A549 treated with DMSO at 1 μM for 4 hours (cell line): ENCODE measurements at places on chromosomes 16 and 17. TPM values are rescaled to one million over a fixed set of nuclear protein-coding genes. Genes with fewer than 3 reads are reported as not detected.

ACAP1 gene
- total RNA-seq, result 3.9 to 7.6 TPM (median 4.2 TPM) in 5 replicates

CKLF gene
- total RNA-seq, result 62.5 to 69.8 TPM (median 66.3 TPM) in 5 replicates

CMIP gene
- 89.7 to 128 TPM (median 118 TPM) in 5 replicates for total RNA-seq

SLC12A3 gene
- total RNA-seq, result 0.02 TPM in 2 of 5 replicates, not detected in the others

KATNB1 gene
- total RNA-seq, result 18.3 to 23.8 TPM (median 20.7 TPM) in 5 replicates

ZFPM1 gene
- 5.0 to 9.3 TPM (median 8.8 TPM) in 5 replicates for total RNA-seq

SERPINF2 gene
- 1.6 to 2.3 TPM (median 1.8 TPM) in 5 replicates for total RNA-seq

ARL5C gene
- total RNA-seq, result not detected in 5 replicates

C16orf86 gene
- total RNA-seq, result 0.06 to 0.17 TPM in 2 of 5 replicates, not detected in the others

PTGES3L gene
- total RNA-seq, result 0.84 to 1.5 TPM (median 0.89 TPM) in 5 replicates

FOXC2 gene
- 1.7 to 2.1 TPM (median 2.0 TPM) in 5 replicates for total RNA-seq

ADGRG1 gene
- total RNA-seq, result 185 to 252 TPM (median 205 TPM) in 5 replicates

TPSG1 gene
- 0.10 to 0.22 TPM (median 0.12 TPM) in 3 of 5 replicates, not detected in the others for total RNA-seq

ARHGAP44 gene
- 3.0 to 3.6 TPM (median 3.1 TPM) in 5 replicates for total RNA-seq

NPIPB6 gene
- total RNA-seq, result 0.85 to 2.7 TPM (median 1.9 TPM) in 5 replicates

ACADVL gene
- 339 to 466 TPM (median 425 TPM) in 5 replicates for total RNA-seq

TCAP gene
- total RNA-seq, result 0.77 to 1.8 TPM (median 1.0 TPM) in 5 replicates
